ENCODE measurements at places on chromosomes 4 and X. TPM values are rescaled to one million over a fixed set of nuclear protein-coding genes. Genes with fewer than 3 reads are reported as not detected.

CHRNA9 gene
- not detected for total RNA-seq

HTR2C gene
- total RNA-seq: not detected

UGT2B11 gene
- not detected for total RNA-seq

ALB gene
- total RNA-seq: not detected

GPR78 gene
- not detected for total RNA-seq

SAGE1 gene
- total RNA-seq: not detected

RNF212 gene
- 1.3 TPM for total RNA-seq

ADAM29 gene
- not detected for total RNA-seq

TRAM1L1 gene
- total RNA-seq: 0.32 TPM

NXT2 gene
- 1.8 TPM for total RNA-seq

Measured in gastrocnemius medialis (tissue), 4 donors.